ENCODE measurements at places on chromosomes 7 and 10.

- no peak for DNase-seq
Observed at GRCh38 chr7:139981511-139981895, 81.2 kb downstream of the PARP12 start.

DNA sequence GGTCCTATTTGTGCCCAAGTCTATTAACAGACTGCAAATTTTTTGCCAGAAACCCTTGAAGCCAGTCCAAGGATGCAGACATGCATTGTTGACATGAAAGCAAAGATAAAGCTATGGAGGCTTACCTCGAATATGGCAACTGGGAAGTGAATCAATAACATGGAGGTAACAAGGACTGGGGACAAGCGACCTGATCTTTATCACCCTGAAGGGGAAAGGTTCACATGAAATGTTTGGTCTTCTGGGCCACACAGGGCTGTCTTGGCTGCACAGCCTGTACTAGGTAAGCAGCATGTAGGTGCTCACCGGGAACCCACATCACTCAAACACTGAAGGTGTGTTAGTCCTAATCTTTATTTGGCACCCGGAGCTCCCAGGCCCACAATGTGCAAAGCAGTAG is 17.9 kb downstream of the ERCC6 start:
- DNase-seq, result no peak

DNA sequence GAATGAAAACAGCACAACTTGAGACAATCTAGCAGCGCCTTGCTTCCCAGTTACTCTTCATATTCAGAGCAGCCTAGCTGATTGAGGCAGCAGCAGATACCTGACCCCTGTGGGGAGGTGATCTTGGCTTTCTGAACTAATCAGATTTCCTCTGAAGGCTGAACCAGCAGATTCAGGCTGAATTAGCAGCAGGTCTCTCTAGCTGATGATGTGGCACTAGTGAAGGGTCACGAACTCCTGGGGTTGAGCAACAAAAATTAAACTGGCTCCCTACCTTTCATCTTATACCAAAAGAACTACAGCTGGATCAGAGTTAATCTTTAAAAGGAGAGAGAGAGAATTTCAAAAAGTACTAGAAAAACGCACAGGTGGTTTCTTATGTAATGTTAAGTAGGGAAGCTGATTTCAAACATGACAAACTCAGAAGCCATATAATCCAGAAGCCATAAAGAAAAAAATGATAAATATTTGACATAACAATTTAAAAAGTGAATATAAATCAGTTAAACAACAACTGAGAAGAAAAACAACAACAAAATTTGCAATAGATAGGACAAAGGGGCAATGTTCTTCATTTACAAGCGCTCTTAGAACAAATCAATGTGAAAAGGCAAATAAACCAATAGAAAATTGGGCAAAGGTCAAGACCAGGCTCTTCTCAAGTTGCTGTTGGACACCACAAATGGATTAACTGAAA is 13.5 kb downstream of the SLC25A13 start:
- DNase-seq, result no peak

GRCh38 chr10:124180947-124181549 is 87.7 kb upstream of the CHST15 start:
- DNase-seq, result no peak

GRCh38 chr7:151321341-151321740 is 20.3 kb upstream of the NUB1 start:
- DNase-seq, result no peak

DNA sequence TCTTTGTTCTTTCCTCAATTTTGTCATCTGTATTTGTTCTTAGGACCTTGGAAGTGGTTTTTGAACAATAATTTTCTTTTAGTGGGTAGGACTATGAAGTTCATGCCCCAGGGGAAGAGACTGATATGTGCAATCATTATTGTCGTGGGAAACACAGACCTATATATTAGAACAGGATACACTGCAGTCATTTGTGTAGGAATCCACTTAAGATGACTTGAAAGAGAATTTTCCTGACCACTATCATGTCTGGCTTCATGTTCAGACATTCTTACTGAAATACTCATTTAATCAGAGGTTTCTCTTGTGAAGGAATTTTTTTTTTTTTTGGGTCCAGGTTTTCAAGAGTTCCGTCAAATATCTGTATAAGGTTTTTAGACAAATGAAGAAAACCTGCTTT is 163.6 kb downstream of the SUGCT start:
- no peak for DNase-seq

DNA sequence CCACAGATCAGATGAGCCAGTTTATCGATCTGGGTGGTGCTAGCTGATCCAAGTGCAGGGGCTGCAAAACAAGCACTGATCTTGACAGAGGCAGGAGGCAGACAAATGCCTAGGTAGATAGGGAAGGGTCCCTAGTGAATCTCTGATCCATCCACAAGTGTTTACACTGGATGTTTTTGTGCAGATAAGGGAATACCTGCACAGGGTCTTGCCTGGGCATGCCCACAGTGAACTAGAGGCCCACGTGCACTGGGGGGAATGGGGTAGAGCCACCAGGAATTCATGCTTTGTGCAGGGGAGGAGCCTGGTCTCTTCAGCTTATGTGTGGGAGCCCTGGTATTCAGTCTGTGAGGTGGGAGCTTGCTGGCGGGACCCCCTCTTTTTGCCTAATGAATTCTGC is 50.3 kb downstream of the SDHAF3 start:
- no peak for DNase-seq

DNA sequence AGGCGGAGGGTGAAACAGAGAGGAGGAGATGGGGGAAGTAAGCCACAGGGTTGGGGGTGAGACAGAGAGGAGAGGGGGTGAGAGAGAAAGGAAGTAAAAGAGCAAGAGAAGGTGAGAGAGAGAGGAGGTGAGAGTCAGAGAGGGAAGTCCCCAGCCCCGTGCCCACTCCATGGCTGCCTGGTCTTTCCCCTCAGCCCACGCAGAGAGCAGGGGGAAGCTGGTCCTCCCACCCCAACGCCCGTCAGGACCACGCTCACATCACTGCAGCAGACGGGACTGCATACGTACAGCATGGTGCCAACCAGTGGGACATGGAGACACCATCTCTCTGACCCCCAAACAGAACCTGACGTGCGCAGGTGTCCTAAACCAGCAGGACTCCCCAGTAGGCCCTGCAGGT is 12.1 kb upstream of the PDGFA start:
- DNase-seq, result no peak

GRCh38 chr10:19611775-19612174 is 204.5 kb upstream of the PLXDC2 start:
- no peak for DNase-seq
